Stimulated activated CD4-positive, alpha-beta T cell treated with anti-CD3 and anti-CD28 coated beads, TNF-alpha, amount 100 ng/mL, for 24 hours (primary cell): ENCODE measurements at places on chromosomes 16 and 17.

DNA sequence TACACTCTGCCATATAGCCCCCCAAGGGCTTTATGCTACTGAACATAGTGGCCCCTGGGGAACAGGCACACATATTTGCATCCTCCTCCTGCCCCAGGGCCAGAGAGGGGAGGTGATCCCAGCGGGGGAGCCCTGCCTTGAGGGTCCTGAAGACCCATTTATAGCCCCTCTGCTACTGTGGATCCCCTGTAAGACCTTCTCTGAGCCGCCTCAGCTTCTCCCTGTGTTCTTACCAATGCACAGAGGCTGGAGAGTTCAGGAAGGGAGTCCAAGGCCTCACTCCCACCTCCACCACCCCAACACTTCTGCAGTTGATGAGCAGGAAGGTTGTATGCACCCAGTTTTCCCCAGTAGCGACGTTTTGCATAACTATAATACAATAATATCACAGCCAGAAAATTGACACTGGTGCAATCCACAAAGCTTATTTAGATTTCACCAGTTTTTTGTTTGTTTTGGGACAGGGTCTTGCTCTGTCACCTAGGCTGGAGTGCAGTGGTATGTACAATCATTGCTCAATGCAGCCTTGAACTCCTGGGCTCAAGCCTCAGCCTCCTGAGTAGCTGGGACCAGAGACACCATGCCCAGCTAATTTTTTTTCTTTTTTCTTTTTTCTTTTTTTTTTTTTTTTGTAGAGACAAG is 1.3 kb upstream of the FAM83G start:
- no peak for DNase-seq

DNA sequence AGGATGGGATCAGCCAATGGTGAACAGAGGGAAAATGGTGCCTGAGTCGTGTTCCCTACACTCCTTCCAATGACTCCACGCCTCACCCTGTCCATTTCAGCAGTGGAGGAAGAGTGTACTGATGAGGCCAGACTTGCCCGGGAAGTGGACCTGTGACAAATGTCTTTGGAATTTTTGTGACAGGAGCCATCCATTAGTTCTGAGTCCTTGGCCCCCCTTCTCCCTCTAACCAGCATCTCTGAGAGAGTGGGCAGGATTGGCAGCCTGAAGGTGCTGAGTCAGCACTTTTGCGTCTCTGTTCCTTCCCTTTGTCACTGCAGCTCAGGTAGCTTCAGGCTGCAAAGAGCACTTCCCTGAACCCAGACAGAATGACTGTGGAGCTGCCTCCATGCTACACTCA is 30.8 kb downstream of the BEAN1 start:
- no peak for DNase-seq

GRCh38 chr17:81027591-81028505 is 7.1 kb upstream of the BAIAP2 start:
- DNase-seq, result no peak

- DNase-seq, result peak; percentile 12
Observed at GRCh38 chr16:1146409-1146808, 6.5 kb upstream of the CACNA1H start.

GRCh38 chr16:49378238-49378637 is 4.6 kb downstream of the C16orf78 start:
- DNase-seq, result no peak

DNA sequence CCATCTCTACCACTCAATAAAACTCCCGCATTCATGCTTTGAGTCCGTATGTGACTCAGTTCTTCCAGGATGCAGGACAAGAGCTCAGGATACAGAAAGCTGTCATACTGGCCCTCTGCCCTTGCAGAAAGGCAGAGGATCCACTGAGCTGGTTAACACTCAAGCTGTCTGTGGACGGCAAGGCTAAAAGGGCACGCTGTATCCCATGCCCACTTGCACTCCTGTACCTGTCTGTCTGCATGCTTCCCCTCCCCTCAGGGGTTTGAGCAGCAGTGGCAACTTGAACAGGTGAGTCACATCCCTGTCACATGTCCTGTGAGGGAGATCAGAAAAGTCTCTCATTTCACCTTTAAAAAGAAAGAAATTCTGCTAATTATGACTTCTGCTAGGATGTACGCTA is 293.8 kb downstream of the HS3ST3B1 start:
- DNase-seq, result no peak
